ENCODE measurements at places on chromosomes 5 and 9. TPM values are rescaled to one million over a fixed set of nuclear protein-coding genes. Genes with fewer than 3 reads are reported as not detected.

The ANKRD34B gene
- total RNA-seq, result 0.05 TPM

The NSUN2 gene
- 75.0 TPM for total RNA-seq

The TMEM171 gene
- not detected for total RNA-seq

The PRRT1B gene
- total RNA-seq, result not detected

The CLK4 gene
- 30.0 TPM for total RNA-seq

The DUSP1 gene
- total RNA-seq, result 20.6 TPM

The PCDHGA6 gene
- total RNA-seq, result 0.52 TPM

The FOXI1 gene
- not detected for total RNA-seq

GRCh38 chr9:18881758-18882157 lies 151.3 kb downstream of the SAXO1 start:
- H3K27ac ChIP-seq, result no peak overlapping the region
- no peaks in the 10 kb centered on the region for H3K4me1 ChIP-seq
- peaks cover 4% of the 10 kb centered on the region for H3K36me3 ChIP-seq
- H3K27me3 ChIP-seq, result peaks cover 2% of the 10 kb centered on the region
- H3K4me3 ChIP-seq, result no peak overlapping the region

GRCh38 chr5:82405161-82405560 lies 127.0 kb upstream of the RPS23 start:
- no peaks in the 10 kb centered on the region for H3K27me3 ChIP-seq
- no peak for DNase-seq
- no peak overlapping the region for H3K27ac ChIP-seq
- H3K4me3 ChIP-seq, result no peak overlapping the region
- peaks cover 8% of the 10 kb centered on the region for H3K4me1 ChIP-seq

DNA sequence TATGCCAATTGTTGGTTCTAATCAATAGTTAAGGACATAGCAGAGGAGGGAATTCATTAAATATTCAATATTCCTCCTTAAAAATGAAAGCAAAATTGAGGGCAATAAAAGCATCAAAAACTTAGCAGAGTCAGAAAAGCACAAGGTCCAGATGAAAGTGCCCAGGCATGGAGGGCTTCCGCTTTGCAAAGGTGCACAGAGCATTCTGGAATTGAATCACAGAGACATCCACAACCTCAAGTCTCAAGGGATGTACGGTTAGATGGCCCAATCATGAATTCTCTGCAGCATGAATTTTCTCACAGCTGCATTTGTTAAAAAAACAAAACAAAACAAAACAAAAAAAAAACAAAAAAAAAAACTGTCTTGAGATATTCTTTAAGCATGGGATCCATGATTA lies 253.7 kb downstream of the SPOCK1 start:
- H3K36me3 ChIP-seq, result no peaks in the 10 kb centered on the region
- no peaks in the 10 kb centered on the region for H3K27me3 ChIP-seq
- no peak overlapping the region for H3K27ac ChIP-seq
- DNase-seq, result no peak
- no peak overlapping the region for H3K4me3 ChIP-seq

GRCh38 chr5:177312649-177313181 lies 1.0 kb upstream of the MXD3 start:
- H3K36me3 ChIP-seq, result peaks cover 4% of the 10 kb centered on the region
- DNase-seq, result no peak
- H3K27me3 ChIP-seq, result peaks cover 3% of the 10 kb centered on the region
- peak overlapping the region; percentile 89 for H3K4me3 ChIP-seq
- peak overlapping the region; percentile 96 for H3K27ac ChIP-seq
- peaks cover 29% of the 10 kb centered on the region for H3K4me1 ChIP-seq

DNA sequence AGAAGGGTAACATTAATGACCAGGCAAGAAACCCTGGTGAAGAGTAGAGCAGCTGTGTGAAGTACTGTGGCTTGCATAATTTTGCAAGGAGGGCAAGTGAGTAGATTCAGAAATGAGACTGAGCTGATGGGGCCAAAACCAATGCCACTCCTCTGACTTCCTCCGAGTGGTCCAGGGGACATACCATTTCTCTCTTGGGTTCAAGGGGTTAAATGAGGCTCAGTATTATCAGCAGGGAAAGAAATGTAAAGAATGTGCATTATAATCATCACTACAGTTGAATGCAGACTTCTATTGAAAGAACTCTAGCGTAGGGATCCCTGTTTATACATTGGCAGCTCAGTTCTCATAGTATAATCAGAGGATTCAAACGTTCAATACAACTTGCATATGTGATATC lies 9.9 kb downstream of the POLR3G start:
- peaks cover 13% of the 10 kb centered on the region for H3K36me3 ChIP-seq
- H3K27ac ChIP-seq, result no peak overlapping the region
- DNase-seq, result no peak
- no peaks in the 10 kb centered on the region for H3K27me3 ChIP-seq

- peak overlapping the region; percentile 64 for H3K27ac ChIP-seq
- H3K36me3 ChIP-seq, result no peaks in the 10 kb centered on the region
- DNase-seq, result no peak
- no peaks in the 10 kb centered on the region for H3K27me3 ChIP-seq
- peaks cover 11% of the 10 kb centered on the region for H3K4me1 ChIP-seq
- H3K4me3 ChIP-seq, result no peak overlapping the region
Observed at GRCh38 chr9:128062846-128063831, 4.0 kb downstream of the NAIF1 start.

- H3K4me1 ChIP-seq, result peaks cover 22% of the 10 kb centered on the region
- H3K4me3 ChIP-seq, result no peak overlapping the region
- H3K27ac ChIP-seq, result no peak overlapping the region
Observed at GRCh38 chr5:146789712-146790653, 88.6 kb downstream of the PPP2R2B start.

- no peak for DNase-seq
- H3K4me3 ChIP-seq, result no peak overlapping the region
- H3K27me3 ChIP-seq, result peaks cover 17% of the 10 kb centered on the region
- H3K27ac ChIP-seq, result peak overlapping the region; percentile 5
- peaks cover 32% of the 10 kb centered on the region for H3K4me1 ChIP-seq
- H3K36me3 ChIP-seq, result no peaks in the 10 kb centered on the region
Observed at GRCh38 chr5:168162464-168162863, 129.0 kb upstream of the WWC1 start.

DNA sequence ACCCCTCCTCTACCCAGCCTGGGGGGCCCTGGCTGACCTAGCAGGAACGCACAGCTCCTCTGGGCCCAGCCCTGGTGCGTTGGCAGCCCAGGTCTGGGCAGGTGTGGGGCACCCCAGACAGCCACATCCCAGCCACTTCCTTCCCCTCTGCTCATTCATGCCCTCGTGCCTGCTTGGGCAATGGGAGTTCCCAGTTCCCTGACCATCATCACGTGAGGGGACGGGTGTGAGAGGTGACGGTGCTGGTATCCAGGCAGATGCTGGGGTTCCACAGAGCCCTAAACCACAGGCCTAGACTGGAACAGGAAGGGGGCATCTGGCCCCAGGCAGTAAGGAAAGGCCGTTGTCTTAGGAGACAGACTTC lies 8.4 kb downstream of the RALGDS start:
- H3K4me3 ChIP-seq, result no peak overlapping the region
- H3K27ac ChIP-seq, result no peak overlapping the region
- H3K4me1 ChIP-seq, result peaks cover 14% of the 10 kb centered on the region

DNA sequence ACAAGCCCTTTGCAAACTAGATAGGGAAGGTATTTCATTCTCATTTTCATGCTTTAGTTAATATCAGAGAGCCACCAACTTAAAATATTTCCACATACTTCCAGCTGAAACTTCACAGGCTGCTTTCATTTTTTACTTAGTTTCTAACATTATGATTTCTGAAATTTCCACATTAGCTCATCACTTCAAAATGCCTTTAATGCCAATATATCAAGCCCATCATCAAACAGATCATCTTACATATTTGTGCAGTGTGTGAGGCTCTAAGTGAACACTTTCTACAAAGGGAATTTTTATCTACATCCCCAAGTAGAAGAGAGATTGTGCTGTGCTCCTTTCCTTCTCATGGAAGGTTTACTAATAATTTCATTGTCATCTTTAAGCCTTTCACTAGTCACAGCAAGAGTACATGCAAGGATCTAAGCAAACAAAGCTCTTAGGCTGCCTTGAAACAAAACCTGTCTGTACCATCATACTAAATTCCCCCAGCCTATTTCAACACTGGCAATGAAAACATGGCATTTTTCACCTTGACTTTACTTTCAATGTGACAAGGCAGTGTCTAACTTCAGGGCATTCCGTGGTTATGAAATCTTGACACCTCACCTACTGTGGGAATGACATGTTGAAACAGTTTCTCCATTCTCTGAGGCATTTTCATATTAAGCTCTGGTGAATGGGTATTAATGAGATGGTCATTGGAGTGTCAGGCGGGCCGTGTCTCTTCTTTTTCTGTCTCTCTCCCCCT lies 45.4 kb downstream of the PPP2R2B start:
- H3K4me1 ChIP-seq, result no peaks in the 10 kb centered on the region
- no peaks in the 10 kb centered on the region for H3K36me3 ChIP-seq
- H3K4me3 ChIP-seq, result no peak overlapping the region
- no peak for DNase-seq

GRCh38 chr5:1771149-1772065 lies 28.2 kb downstream of the MRPL36 start:
- H3K36me3 ChIP-seq, result no peaks in the 10 kb centered on the region
- DNase-seq, result no peak
- no peak overlapping the region for H3K27ac ChIP-seq
- H3K4me3 ChIP-seq, result no peak overlapping the region
- peaks cover 3% of the 10 kb centered on the region for H3K27me3 ChIP-seq

DNA sequence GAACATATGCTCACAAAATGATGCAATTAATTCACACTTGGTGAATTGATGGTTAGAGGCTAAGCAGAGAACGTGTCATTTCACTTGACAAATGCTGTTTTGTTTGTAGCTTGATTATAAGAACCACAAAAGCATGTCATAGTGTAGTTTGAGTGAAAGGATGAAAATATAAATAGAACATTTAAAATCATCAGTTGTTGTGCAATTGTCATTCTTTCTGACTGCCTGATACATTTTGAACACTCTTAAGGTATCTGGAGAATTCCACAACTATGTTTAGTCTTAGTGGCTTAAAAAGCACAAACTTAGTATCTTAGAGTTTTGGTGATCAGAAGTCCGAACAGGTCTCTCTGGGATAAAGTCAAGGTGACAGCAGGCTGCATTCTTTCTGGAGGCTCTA lies 129.4 kb downstream of the BASP1 start:
- no peaks in the 10 kb centered on the region for H3K4me1 ChIP-seq
- H3K36me3 ChIP-seq, result no peaks in the 10 kb centered on the region
- H3K4me3 ChIP-seq, result no peak overlapping the region
- DNase-seq, result no peak
- peak overlapping the region; percentile 78 for H3K27ac ChIP-seq

GRCh38 chr5:93596676-93597490 lies 13.9 kb downstream of the NR2F1 start:
- H3K36me3 ChIP-seq, result peaks cover 35% of the 10 kb centered on the region
- no peak for DNase-seq
- H3K4me1 ChIP-seq, result peaks cover 49% of the 10 kb centered on the region
- H3K27ac ChIP-seq, result peak overlapping the region; percentile 65
- no peak overlapping the region for H3K4me3 ChIP-seq
- H3K27me3 ChIP-seq, result peaks cover 57% of the 10 kb centered on the region

- no peaks in the 10 kb centered on the region for H3K36me3 ChIP-seq
- peaks cover 9% of the 10 kb centered on the region for H3K4me1 ChIP-seq
- peaks cover 7% of the 10 kb centered on the region for H3K27me3 ChIP-seq
- DNase-seq, result no peak
- H3K4me3 ChIP-seq, result no peak overlapping the region
- no peak overlapping the region for H3K27ac ChIP-seq
Observed at GRCh38 chr5:7250004-7250403, 145.9 kb upstream of the ADCY2 start.

GRCh38 chr9:78031893-78032729 lies 500 bp upstream of the GNAQ start:
- no peaks in the 10 kb centered on the region for H3K36me3 ChIP-seq
- peak; percentile 85 for DNase-seq
- H3K4me1 ChIP-seq, result peaks cover 56% of the 10 kb centered on the region
- no peaks in the 10 kb centered on the region for H3K27me3 ChIP-seq
- peak overlapping the region; percentile 94 for H3K4me3 ChIP-seq

GRCh38 chr5:113199122-113199905 lies 222.7 kb downstream of the DCP2 start:
- peaks cover 4% of the 10 kb centered on the region for H3K36me3 ChIP-seq
- no peak for DNase-seq
- H3K27ac ChIP-seq, result peak overlapping the region; percentile 60
- peak overlapping the region; percentile 1 for H3K4me3 ChIP-seq
- peaks cover 18% of the 10 kb centered on the region for H3K27me3 ChIP-seq
- peaks cover 49% of the 10 kb centered on the region for H3K4me1 ChIP-seq

GRCh38 chr9:127449332-127449966 lies 1.8 kb downstream of the RPL12 start:
- peak overlapping the region; percentile 88 for H3K27ac ChIP-seq
- peaks cover 2% of the 10 kb centered on the region for H3K27me3 ChIP-seq
- H3K36me3 ChIP-seq, result peaks cover 63% of the 10 kb centered on the region
- peaks cover 46% of the 10 kb centered on the region for H3K4me1 ChIP-seq
- no peak for DNase-seq

DNA sequence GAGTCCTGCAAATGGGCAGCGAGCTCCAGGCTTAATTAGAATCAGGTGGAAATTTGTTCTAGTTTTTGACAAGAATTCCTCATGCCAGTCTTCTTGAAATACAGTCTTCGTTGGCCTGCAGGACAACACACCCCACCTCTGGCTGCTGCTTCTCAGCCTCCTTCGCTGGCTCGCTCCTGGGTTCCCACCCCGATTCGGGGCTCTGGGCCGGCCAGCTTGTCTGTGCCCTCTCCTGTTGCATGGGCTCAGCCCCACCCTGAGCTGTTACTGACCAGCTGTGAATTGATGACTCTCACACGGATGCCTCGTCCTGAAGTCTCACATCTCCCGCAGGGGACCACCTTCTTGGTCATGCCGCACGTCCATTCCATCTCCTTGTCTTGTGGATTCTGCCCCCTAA lies 21.0 kb downstream of the PSD2 start:
- H3K36me3 ChIP-seq, result no peaks in the 10 kb centered on the region
- no peak for DNase-seq
- no peaks in the 10 kb centered on the region for H3K4me1 ChIP-seq
- no peak overlapping the region for H3K27ac ChIP-seq

DNA sequence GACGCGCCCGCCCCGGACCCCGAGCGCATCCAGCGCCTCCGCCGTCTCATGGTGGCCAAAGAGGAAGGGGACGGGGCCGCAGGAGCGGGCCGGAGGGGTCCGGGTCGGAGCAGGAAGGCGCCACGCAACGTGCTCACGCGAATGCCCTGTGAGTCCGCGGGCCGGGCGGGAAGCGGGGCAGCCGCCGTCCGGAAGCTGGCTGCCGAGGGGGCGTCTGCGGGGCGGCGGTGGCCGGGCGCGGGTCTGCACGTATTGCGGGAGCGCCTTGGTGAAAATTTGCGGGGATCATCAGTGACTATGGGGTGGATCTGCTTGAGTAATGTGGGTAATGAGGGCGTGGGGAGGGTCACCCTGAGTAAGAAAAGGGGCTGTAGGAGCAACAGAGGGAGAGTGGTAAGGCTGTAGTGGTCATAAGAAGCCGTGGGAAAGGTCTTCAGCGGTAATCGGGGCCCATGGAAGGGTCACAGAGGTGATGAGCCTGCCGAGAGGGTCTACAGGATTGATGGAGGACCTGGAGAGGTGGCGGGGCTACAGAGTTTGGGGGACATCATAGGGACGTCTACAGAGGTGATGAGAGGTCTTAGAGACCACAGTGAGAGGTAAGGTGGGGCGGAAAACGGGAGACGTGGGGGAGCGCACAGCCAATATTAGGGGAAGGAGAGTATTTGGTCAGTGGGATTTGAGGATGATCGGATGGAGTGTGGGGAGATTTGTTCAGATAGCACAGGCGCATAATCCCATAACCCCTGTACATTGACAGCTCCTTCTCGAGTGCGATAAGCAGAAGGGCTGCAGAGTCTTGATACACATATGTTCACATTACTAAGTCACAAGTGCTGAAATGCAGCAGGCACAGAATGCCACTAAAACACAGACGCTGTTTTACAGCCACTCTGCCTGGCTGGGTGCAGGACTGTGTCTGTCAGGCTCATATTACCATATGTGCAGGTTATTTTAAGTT lies 819 bp downstream of the LSM11 start:
- H3K4me3 ChIP-seq, result peak overlapping the region; percentile 96
- DNase-seq, result peak; percentile 18
- H3K27ac ChIP-seq, result peak overlapping the region; percentile 93
